Stomach (tissue), 19 donors: ENCODE measurements at places on chromosomes 6 and 20. TPM values are rescaled to one million over a fixed set of nuclear protein-coding genes. Genes with fewer than 3 reads are reported as not detected.

NFYA gene
- 20.0 TPM for total RNA-seq

HCK gene
- 6.8 TPM for total RNA-seq

ANKRD66 gene
- total RNA-seq, result not detected

OTOR gene
- total RNA-seq, result not detected

- no peak for DNase-seq
These were observed 6.9 kb downstream of the VGLL2 start for GRCh38 chr6:117272032-117272866.

- DNase-seq, result no peak
These were observed 92.4 kb downstream of the ASXL1 start for GRCh38 chr20:32450484-32451061.

DNA sequence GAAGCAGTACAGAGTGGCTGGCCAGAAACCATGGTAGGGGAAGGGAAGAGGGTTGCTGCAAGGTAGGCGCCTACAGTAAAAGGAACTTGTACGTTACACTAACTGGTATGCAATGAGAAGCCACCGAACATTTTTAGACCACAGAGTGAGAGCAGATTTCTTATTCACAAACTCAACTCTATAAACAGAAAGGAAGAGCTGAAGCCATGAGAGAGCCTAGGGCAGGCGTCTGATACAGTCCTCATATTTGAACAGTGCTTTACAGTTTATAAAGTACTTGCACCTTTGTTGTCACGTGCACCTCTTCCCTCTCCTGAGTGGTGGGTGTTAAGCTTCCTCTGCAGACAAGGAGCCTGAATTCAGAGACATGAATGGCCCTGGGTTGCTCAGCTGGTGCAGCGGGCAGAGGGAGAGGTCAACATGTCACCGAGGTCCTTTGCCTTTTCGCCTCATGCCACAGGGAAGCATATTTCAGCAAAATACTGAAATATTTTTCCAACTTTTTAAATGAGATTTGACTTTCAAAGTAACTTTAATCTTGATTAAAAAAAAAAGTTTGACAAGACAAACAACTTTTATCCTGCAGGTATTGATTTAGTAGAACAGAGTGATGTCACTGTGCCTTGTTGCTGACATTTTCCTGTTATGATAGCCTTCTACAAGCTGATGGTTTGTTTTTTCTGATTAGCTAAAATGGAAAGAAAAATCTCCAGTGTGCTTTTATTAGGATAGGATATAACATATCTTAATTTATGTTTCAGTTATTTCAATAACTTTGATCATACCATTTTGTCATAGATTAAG is 23.8 kb downstream of the UST start:
- no peak for DNase-seq

DNA sequence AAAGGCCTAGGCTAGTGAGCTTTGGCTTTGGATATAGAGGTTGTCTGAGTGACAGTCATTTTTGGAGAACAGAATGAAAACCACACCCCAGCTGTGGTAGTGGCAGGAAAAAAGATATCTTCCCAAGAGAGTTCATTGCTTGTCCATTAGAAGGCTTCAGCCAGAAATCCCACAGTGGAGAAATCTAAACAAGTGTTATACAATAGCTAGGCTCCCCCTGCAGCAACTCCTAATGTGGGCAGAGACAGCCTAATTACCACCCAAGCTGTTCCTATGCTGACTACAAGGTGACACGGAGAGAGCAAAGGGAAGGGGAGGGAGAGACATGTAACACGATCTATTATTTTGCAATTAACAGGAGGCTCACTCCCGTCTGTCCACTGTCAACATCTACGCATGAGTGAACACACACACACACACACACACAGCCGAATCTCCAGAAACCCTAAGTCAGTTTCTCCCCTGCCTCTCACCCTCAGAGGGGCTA is 147.5 kb upstream of the TCF21 start:
- peak; percentile 28 for DNase-seq

- no peak for DNase-seq
These were observed 214.1 kb upstream of the HS3ST5 start for GRCh38 chr6:114556846-114557488.

- DNase-seq, result peak; percentile 45
These were observed 61.7 kb upstream of the SLC22A23 start for GRCh38 chr6:3518356-3519190.

GRCh38 chr6:77470983-77471382 is 7.7 kb upstream of the HTR1B start:
- DNase-seq, result no peak

GRCh38 chr6:106746652-106747051 is 117.3 kb downstream of the QRSL1 start:
- DNase-seq, result no peak

- peak; percentile 13 for DNase-seq
These were observed 46.7 kb upstream of the BLCAP start for GRCh38 chr20:37574199-37574890.

DNA sequence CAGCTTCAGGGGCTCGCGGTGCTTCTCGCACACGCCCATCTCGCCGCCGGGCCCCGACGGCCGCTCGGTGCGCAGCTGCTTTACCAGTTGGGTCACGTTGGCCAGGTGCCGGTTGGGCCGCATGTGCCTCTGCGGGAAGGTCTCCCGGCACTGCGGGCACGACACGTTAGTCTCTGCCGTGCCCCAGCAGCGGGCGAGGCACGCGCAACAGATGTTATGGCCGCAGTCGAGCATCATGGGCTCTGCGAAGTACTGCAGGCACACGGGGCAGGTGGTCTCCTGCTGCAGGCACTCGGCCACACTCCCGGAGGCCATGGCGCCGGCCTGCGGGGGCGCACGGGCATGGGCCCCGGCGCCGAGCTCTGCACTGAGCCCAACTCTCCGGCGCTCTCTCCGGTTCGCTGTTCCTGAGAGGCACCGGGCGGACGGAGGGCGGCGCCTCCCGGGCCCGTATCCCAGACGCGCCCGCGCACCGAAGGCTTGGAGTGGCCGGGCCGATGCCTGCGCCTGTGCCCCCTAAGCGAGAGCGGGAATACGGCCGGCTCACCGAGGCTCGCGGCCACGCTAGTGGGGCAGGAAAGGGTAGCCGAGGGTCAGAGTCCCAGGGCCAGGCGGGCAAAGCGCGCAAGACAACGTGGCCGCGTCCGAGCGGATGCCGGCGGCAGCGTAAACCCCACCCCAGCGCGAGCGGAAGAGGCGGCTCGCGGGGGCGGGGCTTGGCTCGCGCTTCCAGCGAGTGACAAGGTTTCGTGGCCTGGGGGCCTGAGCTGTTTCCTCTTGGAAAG is at the start of gene TRIM27:
TRIM27 (minus strand) TSS at position 668 of the 785 bp plus-strand sequence; CDS start at position 315, 353 bp downstream.
- peak; percentile 97 for DNase-seq

GRCh38 chr6:12008366-12009179 is 3.5 kb upstream of the HIVEP1 start:
- peak; percentile 70 for DNase-seq
